NCI-H774 (cell line): ENCODE measurements at places on chromosomes 1 and 21.

GRCh38 chr1:170927955-170928840, 7.1 kb upstream of the MROH9 start:
- no peak for DNase-seq

GRCh38 chr1:2277741-2278488, 49.8 kb downstream of the SKI start:
- no peak for DNase-seq

DNA sequence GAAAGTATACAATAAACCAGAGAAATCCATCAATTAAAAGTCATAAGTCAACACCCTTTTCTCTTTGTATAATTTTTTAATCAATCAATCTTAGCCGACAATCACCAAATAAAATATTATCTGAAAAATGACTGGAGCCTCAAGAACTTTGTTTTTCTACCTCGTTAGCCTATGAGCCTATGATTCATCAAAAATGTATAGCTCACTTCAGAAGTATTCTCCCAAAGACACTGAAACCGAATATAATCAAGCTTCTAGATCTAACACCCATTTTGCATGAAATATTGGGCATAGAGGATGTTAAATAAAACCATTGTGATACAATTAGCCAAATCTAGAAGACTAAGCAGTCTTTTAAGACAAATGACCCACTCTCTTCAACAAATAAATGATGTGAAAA, 17.8 kb upstream of the RSBN1 start:
- DNase-seq: no peak

- DNase-seq: no peak
Observed at GRCh38 chr1:39509360-39510009, 18.0 kb downstream of the BMP8A start.

GRCh38 chr21:15219039-15219438, 154.2 kb upstream of the NRIP1 start:
- no peak for DNase-seq

GRCh38 chr1:197917805-197918651, 856 bp downstream of the LHX9 start:
- no peak for DNase-seq

GRCh38 chr1:100178091-100178490, at the start of gene LRRC39:
TSS of gene LRRC39 (minus strand) at chr1:100178256. CDS start at chr1:100168516, 9,740 bp downstream.
- no peak for DNase-seq

DNA sequence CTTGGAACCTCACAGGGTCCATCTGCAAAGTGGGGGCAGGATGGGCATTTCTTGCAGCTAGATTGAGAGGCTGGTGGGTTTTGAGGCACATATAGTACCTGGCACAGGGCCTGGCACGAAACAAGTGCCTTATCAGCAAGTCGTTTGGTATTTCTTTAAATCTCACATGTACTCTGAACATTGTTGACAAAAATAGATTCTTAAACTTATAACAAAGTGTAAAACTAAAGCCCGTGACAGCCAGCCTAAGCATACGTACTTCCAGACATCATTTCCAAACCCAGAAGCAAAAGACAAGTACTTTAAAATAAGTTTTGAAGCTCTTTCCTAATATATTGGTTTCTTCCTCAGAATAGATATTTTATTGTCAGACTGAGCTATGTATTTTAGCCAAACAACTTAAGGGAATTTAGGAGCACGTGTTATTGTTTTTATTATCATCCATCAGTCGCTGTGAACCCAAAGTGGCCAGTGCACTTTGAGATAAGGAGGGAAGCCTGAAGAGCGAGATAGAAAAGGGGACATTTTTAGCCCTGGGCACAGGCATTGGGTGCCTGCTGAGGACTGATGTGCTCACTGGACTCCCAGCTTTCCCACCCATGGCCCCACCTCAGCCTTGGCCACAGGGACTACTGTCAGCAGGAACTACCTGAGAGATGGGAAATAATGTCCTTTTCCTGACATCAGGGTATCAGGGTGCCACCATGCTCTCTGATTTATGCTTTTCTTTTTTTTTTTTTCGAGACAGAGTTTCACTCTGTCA, 3.0 kb downstream of the FBLIM1 start:
- no peak for DNase-seq

GRCh38 chr1:151167116-151167515, 1.2 kb downstream of the SCNM1 start:
- no peak for DNase-seq

DNA sequence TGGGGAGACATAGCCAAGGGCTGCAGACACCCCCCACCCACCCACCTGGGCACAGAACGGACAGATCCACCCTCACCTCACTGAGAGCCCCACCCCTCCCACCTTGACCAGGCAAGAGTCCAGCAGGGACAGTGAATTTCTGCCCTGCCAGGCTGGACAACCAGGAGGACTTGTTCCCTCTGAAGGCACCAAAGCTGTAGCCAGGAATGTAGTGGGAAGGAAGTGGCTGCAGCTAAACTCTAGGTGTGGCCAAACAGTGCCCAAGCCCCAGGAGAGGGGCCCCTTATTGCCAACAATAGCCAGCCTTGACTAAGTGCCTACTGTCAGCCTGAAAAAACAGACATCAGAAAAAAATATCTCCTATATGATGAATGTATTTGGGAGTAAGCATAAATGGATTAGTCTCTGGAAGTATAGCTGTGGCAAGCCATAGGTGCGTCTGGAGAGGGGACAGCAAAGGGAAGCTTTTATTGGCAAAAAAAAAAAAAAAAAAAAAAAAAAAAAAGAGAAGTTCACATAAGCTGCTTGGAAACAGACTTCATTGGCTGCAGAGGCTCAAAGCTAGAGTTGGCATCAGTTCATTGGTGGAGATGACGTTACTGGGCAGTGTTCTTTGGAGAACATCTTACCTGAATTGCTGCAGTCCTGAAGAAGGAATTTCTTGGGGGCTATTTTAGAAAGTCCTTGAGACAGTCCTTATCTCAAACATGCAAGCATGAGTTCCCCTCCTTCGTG, 64.1 kb upstream of the TMEM51 start:
- DNase-seq: no peak

DNA sequence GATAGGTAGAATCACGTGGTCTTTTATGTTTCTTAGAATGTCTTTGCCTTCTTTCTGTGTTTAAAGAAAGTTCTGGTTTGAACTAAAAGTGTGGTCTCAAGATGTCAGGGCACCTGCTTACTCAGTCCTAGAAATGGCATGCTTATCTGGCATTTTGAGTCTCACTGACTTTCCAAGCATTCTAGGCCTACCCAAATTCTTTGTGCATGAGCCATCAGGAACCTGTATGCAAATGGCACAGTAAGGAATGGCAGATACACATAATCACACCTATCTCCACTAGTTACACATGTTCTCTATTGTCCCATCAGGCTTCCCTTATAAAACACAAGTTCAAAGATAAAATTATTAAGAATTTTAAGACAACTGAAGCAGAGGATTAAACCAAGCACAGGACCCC, 29.5 kb upstream of the CLCA4 start:
- DNase-seq: no peak

DNA sequence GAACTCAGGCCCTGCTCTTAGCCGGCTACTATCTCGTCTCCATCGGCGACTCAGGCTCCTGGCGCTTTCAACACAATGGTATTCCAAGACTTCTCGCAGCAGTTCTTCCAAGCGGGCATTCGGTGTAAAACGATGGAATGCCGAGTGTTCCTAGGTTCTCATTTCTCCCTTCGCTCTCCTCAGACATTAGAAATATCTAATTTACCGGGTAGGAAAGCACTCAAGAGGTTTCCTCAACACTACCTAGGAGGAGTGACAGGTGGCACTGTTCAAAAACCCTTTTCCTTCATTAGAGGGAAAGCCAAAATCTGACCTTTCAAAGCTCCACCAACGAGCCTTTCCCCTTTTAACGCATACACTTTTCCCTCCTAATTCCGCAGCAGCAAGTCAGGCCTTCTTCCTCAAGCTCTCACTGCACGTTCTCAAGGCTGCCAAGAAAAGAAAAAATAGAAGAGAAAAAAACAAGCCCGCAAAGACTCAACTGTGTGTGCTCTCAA, 601 bp downstream of the UBE2G2 start:
- no peak for DNase-seq

DNA sequence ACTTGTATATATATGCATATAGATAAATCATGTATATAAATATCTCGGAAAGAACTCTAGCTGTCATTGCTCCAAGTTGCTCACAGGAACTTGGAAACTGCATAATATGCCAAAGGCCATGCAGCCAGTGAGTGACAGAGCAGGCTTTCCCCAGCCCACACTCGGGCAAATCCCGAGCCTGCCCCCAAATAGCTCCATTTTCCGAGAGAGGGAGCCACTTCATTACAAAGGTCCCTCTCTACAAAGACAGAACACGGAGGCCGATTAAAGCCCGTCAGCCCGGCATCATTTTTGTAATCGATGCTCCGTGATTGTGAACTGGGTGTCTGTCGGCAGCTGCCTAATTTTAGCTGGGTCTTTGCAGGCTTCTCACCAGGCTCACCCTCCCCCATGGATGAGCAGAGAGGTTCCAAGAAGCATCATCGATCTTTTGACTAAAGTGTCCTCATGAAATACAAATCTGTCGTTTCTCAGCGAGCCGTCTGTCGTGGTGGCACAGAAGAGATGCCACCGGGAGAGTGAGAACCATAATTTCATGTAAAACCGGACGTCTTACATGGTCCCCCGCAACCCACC, 663.9 kb downstream of the PTPRU start:
- DNase-seq: no peak

DNA sequence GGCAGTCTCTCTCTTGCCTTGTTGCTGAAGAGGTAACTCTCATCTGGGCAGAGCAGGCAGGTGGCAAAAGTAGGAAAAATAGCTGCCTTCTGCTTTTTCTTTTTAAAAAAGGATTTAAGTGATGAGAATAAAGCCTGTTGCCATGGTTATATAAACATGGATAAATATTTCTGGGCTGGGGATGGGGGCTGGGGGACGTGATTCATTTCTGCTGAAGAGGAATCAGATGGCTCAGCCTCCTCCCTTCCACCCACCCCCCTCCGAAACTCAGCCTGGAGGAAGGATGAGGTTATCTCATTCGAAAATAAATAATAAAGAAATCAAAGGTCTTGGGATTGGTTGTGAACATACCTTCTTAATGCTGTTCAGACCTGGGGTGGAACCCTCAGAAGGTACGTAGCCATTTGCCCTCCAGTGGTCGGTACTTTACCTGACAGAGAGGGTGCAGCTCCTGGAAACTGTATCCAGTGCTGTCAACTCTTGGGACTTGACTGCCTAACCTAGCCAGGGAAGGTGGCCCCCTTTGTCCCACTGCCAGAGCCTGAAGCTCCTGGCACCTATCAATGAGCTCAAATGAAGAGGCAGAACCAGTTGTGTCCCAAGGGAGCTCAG, 3.8 kb upstream of the INKA2 start:
- no peak for DNase-seq

DNA sequence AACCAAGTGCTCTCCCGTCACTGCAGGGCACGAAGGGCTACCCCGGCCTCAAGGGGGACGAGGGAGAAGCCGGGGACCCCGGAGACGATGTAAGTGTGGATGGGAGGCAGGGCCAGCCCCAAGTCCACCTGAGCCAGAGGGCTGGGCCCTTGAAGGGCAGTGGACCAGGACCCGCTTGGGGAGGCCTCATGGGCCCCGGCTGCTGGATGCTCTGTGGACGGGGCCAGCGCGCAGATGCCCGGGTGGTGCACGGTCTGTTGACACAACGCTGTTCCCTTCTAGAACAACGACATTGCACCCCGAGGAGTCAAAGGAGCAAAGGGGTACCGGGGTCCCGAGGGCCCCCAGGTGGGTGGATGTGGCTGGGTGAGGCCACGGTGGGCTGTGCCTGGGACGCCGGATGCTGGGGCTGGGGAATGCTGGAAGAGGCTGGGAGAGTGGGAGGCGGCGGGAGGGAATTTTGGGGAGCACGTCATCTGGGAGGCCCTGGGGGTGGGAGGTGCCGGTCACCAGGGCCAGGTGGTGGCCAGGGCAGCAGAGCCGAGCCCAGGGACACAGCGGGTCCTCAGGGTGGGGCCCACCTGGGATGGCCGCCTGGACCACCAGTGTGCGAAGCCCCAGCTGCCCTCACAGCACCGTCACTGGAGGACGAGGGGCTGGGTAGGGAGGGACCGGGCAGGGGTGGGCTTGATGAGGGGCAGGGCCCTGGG, 17.5 kb downstream of the COL6A1 start:
- DNase-seq: no peak

GRCh38 chr1:160997323-160998038, 23.5 kb downstream of the F11R start:
- DNase-seq: no peak

DNA sequence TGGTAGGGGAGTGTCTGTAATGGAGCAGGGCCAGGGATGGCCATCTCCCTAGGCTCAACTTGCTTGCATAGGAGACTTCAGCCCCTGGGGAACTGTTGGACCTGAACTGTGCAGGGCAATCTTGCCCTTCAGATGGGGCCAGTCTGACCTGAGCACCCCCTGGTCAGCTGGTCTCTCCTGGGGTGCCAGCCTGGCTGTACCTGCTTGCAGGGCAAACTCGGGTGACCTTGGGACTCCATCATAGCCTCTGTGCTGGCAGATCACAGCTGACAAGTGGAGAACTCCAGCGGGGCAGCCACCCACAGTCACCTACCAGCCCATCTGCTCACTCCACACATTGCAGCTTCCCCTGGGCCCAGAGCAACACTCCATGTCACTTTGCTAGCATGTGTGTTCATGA, 8.1 kb downstream of the SPRR2A start:
- DNase-seq: no peak

GRCh38 chr1:24316645-24317044, 2.5 kb upstream of the GRHL3 start:
- no peak for DNase-seq

GRCh38 chr1:6243993-6244392, at the start of gene HES3:
TSS of gene HES3 (plus strand) at chr1:6244179. CDS start at chr1:6244366, 187 bp downstream.
- DNase-seq: no peak

- no peak for DNase-seq
Observed at GRCh38 chr21:36677443-36677842, 21.5 kb upstream of the SIM2 start.

DNA sequence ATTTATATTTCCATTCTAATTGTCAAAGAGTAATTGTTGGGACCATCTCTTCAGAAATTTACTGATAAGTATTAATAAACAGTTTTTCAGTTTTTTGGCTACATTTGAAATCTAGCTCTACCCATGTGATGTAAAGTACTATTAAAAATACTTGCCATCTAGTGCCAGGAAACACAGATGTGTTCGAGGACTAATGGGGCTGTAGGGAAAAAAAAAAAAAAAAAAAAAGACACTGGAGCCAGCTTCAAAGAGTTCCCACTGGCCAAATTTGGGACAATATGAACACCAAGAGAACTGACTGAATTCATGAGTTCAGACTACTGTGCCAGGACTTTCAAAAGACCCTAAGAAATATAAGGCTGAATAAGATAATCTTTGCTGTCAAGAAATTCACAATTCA, 65.2 kb upstream of the GFI1 start:
- DNase-seq: no peak

- DNase-seq: no peak
Observed at GRCh38 chr1:106072909-106073600, 983.4 kb upstream of the PRMT6 start.

GRCh38 chr1:156154317-156154749, 948 bp downstream of the SEMA4A start:
- no peak for DNase-seq
